Activated CD8-positive, alpha-beta memory T cell treated with anti-CD3 and anti-CD28 coated beads, Interleukin-2, amount 50 U/mL, for 4 hours (primary cell): ENCODE measurements at places on chromosomes 6 and 20.

DNA sequence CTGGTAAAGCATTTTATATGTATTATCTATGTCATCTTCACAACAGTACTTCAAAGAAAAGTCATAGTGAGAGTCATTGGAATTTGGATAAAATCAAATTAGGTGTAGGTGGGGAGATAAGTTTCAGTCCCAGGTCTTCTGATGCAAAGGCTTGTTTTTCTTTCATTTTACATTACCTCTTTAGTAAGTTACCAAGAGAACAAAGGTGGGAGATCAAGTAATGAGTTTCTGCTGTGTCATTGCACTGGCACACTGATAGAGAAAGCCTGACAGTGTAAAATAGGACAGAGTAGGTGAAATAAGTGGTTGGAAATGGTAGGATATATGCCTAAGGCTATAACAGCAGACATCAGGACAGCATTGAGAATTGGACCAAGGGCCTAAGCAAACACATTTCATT is 250.4 kb downstream of the NKAIN2 start:
- DNase-seq, result no peak

DNA sequence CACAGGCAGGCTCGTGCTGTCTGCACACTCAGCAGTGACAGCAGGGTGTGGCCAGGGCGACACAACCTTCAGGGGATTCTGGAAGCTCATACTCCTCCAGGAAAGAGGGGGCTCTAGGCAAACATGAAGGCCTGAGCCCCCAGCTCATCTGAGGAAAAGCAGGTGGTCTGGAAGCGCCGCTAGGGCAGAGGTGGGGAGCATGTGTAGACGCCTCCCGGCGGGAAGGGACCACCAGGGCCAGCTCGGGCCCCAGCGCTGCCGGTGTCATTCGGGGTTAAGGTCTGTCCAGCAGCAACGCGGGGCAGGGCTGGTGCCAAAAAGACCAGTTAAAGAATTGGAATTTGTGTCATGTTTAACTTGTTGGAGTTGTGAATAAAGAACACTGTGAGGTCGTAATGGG is 39.3 kb upstream of the SYNJ2 start:
- no peak for DNase-seq

DNA sequence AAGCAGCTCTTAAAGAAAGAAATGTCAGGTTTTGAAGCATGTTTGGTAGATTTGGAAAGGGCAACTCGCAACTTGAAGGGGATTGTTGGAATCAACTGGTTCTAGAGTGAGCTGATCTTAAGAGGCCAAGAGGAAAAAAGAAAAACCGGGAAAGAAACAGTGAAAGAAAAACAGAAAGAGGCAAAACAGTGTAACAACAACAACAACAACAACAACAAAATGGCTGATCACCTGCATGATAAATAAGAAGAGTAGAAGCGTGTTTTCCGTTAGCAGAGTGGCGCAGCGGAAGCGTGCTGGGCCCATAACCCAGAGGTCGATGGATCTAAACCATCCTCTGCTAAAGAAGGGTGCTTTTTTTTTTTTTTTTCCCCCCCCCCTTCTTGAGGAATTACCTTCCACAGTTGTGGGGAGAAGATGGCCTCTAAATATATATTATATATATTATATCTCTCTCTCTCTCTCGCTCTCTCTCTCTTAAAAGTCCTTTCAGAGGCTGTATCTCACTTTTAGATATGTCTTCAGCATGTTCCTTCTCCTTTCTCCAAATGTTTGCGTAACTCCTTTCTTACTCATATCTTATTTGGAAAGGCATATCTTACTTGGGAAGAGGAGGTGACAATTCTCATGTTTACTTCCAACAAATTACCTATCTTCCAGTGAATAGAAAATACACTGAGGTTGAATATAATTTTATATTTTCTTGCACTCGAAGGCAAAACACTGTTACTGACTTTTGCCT is 134.4 kb downstream of the OR2B2 start:
- no peak for DNase-seq

DNA sequence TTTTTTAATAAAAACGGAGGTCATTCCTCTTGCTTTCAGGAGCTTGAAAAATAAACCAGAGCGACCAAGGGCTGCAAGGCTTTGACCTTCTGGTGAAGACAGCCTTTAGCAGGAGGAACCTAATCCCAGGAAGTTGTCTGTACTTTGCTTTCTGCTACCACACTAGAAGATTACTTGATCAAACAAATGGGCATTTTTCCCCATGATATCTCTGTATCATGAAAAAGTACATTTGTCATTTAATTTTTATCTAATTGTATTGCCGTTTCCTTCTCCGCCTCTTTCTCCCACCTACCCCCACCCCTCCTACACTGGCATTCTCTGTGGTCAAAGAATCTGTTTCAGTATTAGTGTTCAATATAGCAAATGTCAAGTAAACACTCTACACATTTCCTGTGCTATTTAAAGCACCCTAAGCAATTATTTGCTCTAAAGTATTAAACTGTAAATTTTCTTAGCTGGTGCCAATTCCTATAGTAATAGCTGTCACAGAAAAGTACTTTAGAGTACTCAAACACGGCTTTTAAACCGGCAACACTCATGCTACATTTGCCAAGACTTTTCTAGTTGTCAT is 29.7 kb downstream of the ATXN1 start:
- DNase-seq, result no peak

- DNase-seq, result no peak
Observed at GRCh38 chr6:156933201-156934068, 156.3 kb downstream of the ARID1B start.

- no peak for DNase-seq
Observed at GRCh38 chr6:43579171-43579570, 3.2 kb downstream of the POLH start.

GRCh38 chr20:18740726-18741125 is 72.9 kb upstream of the SCP2D1 start:
- DNase-seq, result no peak

DNA sequence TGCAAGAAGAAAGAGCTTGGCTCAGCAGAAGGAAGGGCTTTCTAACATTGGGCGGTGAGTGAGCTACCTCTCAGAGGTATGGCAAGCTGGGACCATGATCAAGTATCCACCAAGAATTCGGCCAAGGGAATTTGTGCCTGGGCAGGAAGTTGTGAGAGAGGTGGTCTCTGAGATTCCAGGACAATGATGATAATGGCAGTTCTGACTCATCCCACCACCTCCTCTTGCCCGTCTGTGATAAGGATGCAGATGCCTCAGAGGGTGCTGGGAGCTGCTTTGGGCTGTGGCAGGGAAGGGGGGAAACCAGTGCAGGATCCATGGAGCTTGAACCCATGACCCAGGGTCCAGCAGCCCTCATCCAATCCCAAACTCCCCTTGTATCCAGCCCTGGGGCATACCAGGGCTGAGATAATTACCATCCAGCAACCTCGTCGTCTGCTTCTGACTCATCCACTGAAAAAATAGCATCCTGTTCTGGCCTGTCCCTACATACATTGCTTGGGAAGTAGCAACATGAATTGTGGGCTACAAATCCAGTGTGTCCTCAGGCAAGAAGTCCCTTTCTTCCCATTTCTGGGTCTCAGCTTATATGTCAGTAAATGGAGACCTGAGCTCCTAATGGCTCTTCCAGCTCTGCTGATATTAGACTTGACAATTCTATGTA is 5.9 kb downstream of the TGM6 start:
- DNase-seq, result no peak

DNA sequence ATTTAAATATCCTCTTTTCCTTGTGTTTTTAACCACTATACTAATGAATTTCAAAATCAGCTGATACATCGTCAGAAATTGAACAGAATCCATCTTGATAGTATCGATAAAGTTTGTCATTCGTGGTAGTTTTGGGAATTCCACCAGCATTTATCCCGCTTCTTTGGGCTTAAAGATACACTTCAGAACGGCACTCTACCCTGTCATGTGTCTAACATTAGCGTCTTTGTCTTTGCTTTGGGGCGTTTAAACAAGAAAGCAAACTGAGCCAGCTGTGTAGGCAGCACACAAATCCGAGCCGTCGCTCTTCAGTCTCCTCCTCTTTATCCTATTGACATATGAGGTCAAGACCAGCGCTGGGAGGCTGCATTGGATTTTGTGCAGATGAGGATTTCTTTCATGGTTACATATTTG is 27.5 kb upstream of the NHSL1 start:
- DNase-seq, result no peak

DNA sequence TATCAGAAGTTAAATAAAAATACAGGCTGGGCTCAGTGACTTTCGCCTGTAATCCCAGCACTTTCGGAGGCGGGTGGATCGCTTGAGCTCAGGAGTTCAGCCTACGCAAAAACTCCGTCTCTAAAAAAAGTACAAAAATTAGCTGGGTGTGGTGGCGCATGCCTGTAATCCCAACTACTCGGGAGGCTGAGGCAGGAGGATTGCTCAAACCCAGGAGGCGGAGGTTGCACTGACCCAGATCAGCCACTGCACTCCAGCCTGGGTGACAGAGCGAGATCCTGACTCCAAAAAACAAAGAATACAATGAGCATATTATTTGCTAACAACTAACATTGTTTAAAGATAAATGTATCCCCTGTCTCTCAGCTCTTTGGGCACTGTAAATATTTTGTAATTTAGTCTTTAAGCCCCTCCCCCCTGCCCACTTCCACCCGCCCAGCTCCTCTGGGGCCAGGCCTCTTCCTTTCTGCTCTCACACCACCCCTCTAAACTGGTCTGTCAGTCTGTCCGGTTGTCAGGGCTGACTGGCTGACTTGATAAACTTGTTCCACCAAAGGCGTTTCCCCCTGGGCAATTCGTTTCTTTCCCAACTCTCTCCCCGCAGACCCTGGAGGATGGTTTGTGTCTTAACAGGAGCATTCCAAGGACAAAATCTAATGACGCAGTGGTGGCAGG is 62.4 kb upstream of the QKI start:
- DNase-seq, result no peak

DNA sequence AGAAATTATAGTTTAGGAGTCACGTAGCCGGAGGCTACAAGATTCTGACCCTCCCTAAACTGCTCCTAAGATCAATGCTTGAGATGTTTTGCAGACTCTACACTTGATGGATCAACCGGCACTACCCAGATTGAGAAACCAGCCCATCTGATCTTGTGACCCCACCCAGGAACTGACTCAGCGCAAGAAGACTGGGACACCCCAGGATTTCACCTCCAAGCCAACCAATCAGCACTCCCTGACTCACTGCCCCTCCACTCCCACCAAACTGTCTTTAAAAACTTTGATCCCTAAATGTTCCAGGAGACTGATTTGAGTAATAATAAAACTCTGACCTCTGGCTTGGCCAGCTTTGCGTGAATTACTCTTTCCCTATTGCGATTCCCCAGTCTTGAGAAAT is 99.8 kb downstream of the OPRM1 start:
- DNase-seq, result no peak

- no peak for DNase-seq
Observed at GRCh38 chr20:38156888-38157634, 8.0 kb downstream of the TGM2 start.

DNA sequence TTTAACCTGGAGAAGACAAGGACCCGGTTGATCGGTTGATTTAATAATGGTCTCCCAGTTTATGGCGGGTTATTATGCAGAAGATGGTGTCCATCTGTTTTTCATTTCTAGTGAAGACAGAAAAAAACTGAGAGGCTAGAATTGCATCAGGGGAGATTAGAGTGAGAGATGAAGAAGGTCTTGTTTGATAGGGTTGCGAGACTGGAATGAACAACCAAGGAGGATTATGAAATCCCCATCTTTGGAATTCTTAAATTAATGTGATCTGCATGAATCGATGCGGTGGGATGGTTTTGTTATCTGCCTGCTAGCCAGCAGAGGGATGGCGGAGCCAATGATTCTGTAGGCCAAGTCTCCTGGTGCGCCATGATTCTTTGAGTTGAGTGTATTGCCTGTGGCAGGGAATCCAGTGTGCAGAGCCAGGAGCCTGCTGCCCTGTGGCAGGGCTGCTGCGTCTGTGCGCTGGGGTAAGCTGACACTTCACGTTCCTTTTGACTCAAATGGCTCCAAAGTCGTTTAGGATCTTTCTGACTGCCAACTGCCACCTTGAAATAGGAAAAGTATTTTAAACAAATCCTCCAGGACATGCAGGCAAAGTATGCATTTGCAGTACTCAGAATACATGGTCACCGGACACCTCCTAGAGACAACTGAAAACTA is 200.1 kb downstream of the CLIC5 start:
- DNase-seq, result no peak

DNA sequence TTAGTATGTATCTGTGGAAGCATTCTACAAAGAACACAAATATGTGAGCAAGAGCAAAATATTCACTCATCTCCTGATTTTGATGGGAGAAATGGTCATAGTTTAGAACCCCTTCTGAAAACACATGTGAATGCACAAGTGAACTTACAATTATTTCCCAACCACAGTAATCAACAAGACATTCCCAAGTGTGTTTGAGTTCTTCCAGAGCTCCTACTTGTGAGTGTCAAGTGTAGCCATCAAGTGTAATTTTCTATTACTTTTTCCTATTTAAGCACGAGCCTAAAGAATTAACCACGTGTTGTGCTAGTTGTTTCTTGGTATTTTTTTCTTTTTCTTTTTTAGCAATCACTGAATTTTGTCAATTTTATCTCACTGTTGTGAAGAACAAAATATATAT is 402.3 kb downstream of the NKAIN2 start:
- DNase-seq, result no peak

- no peak for DNase-seq
Observed at GRCh38 chr6:34934516-34934915, 45.5 kb downstream of the ANKS1A start.

- DNase-seq, result no peak
Observed at GRCh38 chr6:111559188-111560097, 46.2 kb downstream of the TRAF3IP2 start.

DNA sequence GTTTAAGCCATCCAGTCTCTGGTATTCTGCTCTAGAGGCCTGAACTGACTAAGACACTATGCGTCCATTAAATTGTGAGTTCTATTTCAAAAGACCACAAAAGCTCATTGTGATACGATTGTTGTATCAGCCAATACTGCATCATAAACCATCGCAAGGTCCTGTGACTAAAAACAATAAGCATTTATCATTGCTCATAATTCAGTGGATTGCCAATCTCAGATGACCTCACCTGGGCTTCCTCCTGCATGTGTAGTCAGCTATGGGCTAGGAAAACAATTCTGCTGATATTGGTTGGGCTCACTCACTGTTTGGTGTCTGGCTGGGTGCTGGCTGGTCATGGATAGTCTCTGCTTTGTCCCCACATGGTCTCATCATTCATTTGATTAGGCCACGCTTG is 592.7 kb upstream of the BTBD3 start:
- DNase-seq, result no peak

DNA sequence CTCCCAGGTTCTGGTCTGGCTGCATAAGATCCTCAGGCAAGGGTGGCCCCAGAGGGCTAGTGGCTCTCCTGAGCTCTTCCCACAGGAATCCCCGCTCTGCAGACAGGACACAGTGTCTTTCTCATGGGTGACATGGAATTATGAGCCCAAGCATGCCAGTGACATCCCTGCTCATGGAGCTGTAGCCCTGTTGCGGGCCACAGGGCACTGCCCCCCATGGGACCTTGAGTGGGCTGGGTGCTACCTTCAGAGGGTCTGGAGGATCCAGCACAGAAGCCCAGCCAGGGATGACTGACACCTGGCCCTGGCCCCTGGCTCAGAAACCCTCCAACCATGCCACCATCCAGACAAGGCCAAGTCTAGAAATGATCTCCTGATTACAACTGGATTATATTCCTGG is 657.5 kb upstream of the DEFB115 start:
- DNase-seq, result no peak
